ENCODE measurements at places on chromosomes 13 and 19. TPM values are rescaled to one million over a fixed set of nuclear protein-coding genes. Genes with fewer than 3 reads are reported as not detected.

GRCh38 chr19:610071-610800 is 20.6 kb downstream of the HCN2 start:
- no peak for DNase-seq

GRCh38 chr19:50331994-50332243 is 2.7 kb upstream of the KCNC3 start:
- DNase-seq, result no peak

GRCh38 chr13:59898066-59898465 is 265.7 kb downstream of the DIAPH3 start:
- DNase-seq, result no peak

GRCh38 chr13:100584896-100585295 is 3.7 kb downstream of the GGACT start:
- DNase-seq, result no peak

DNA sequence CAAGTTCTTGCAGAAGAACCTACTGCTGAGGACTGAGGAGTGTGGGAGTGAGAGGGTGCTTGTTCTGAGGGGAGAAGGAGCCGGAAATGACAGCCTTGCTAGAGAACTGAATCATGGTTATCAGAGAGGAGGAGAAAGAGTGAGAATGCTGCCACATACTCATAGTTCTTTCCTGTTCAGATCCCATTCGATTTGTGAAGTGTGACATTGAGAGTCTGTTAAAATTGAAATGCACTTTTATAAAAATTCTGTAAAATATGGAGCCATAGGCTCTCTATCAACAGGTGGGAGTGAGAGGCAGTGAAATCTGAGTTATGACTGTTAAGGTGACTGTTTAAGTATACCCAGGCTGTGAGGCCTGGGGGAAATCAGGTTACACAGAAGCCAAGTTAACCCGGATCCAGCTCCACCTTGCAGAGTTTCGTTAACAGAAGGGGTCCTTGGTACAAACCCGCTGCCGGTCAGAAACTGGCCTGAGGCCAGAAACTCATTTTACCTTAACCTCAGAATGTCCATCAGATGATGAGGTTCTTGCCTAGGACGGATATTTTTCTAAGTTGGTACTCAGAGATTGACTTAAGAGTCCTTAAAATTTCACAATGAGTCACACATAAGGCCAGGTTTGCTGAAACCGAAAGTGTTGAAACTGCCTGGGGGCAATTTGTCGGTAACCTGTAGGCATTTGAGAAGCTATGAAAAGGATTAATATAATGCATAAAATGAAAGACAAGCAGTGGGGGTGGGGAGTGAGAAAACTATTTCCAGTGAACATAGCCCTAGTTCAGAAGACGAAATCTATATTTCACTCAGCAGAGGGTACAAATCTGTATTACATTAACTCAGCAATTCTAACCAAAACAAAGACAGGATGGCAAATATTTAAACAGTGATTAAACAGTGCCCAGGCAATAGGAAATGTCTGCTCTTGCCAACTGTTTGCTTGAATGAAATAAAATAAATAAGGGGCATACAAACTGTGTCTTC is 350.5 kb downstream of the KCNRG start:
- DNase-seq, result no peak

- DNase-seq, result no peak
These were observed 526 bp upstream of the DMWD start for GRCh38 chr19:45793178-45793564.

DNA sequence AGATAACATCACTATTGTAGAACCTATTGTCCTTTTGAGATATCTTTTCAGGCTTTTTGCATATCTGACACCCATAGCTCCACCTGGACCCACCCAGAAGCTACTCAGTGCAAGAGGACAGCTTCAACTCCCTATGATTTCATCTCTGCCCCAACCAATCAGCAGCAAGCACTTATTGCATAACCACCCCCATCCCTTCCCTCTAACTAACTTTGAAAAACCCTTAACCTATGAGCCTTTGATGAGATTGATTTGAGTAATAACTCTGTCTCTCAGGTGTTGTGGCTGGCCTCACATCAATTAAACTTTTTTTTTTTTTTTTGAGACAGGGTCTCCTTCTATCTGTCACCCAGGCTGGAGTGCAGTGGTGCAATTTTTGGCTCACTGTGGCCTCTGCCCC is 13.4 kb upstream of the MTRF1 start:
- no peak for DNase-seq

GRCh38 chr19:5641171-5641570 is 18.3 kb downstream of the SAFB start:
- DNase-seq, result no peak

- DNase-seq, result no peak
These were observed 299.3 kb upstream of the SLITRK6 start for GRCh38 chr13:86098511-86098910.

- DNase-seq, result no peak
These were observed 61.7 kb downstream of the COLGALT1 start for GRCh38 chr19:17616961-17617806.

- DNase-seq, result no peak
These were observed 64.9 kb downstream of the HSPH1 start for GRCh38 chr13:31096654-31097302.

Gene FFAR3
- 0.33 TPM for total RNA-seq

Gene TNNI3
- not detected for total RNA-seq

Gene VSTM1
- total RNA-seq, result 1.3 TPM

Gene LMTK3
- not detected for total RNA-seq
